ENCODE measurements at places on chromosomes 6 and 20. TPM values are rescaled to one million over a fixed set of nuclear protein-coding genes. Genes with fewer than 3 reads are reported as not detected.

- DNase-seq = no peak
Observed at GRCh38 chr6:161383951-161384350, 110.1 kb upstream of the AGPAT4 start.

DNA sequence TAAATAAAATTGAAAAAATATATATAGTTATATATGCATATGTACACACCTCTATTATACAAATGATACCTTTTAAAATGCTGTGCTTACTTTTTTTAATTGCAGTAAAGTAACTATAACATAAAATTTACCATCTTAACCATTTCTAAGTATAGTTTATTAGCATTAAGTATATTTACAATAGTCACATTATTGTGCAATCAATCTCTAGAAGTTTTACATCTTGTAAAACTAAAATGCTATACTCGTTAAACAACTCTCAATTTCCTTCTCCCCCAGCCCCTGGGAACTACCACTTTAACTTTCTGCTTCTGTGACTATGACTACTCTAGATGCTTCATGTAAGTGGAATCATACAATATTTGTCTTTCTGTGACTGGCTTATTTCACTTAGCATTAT, 146.7 kb upstream of the DST start:
- no peak for DNase-seq

DNA sequence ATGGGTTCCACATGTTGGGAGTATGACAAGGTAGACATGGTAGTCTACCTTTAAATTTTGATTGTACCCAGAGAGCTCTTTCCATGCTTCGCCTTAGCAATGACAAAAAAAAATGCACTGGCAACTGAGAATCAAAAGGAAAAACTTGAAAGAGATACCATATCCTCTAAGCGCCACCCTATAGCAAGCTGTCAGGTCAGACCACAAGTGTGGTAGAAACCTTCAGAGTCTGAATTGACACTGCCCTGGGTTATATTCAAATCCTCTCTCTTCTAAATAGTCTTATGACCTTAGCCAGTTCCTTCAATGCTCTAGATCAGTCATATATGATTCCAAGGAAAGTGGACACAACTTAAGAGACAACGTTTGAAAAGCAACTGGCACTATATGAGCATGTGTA, 45.6 kb upstream of the SMLR1 start:
- no peak for DNase-seq

GRCh38 chr20:60760256-60761000, 491.6 kb upstream of the CDH4 start:
- no peak for DNase-seq

DNA sequence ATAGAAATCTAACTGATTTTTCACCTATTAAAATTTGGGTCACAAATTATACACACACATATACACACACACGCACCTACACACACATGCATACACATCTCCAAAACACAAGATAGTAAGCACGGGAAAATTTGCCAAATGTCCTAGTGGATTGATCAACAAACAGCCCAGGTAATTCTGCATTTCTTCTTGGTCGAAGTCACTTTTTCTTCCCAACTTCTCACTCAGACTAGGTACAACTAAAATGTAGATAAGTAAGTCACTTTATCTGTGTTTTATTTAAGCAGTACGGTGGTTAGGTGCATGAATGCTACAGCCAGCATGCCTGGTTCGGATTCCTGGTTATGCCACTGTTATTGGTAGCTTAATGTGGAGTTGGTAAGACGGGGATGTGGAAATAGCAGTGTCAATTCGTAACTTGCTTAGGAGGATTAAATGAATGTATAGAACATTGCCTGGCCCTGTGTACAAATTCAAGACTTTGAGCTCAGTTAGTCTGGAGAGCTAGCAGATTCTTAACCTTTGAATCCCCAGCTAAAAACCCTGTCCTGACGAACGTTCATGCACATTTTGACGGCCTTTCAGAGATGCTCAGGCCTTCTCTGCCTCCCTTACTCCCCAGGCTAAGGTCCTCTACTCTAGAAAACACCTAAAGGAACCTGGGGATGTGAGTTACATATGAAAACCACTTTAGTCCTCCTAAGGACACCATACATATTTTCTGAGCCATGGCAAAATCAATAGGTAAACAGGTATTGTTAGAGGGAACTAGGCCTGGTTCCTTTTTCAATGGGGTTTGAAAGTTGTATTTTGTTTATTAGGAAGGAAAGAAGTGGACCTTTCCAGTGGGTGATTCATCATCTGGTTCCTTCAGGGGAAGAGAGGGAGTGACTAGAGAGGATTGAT, 50.9 kb downstream of the CYP24A1 start:
- no peak for DNase-seq

- DNase-seq = no peak
Observed at GRCh38 chr6:15511248-15512125, 151.3 kb downstream of the DTNBP1 start.

DNA sequence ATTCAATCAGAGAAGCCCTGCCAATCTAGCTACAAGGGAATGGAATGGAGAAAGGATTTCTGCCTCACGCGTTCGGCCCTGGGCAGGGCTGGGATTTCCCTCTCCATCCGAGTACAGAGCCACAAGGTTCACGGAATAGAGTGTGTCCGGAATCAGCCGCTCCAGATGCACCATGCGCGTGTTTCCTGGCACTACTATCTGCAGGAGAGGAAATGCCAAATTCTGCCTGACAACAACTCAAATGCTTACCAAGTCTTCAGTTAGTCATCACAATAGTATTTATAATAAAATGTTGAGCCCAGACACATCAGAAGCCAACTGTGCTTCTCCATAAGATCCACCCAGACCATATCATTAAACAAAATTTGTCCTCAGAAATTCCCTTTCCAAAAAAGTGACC, 75.1 kb downstream of the COL12A1 start:
- DNase-seq = no peak

DNA sequence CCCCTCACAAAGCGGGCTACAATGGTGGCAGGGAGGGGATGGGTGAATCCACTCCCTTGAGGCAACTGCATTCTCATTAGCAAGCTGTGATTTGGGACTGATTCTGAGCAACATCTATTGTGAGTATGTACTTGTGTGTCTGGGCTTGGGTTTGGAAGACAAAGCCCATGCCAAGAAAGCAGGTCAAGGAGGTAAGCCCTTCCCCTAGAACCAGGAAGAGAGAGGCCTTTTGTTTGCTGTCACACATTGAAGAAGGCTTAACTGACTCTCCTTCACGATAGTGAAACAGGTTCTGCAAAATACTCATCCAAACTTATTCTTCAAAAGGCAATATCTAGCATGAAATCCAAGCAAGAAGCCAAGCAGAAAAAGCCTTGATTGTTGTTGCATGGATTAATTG, 403.1 kb upstream of the ID4 start:
- no peak for DNase-seq

DNA sequence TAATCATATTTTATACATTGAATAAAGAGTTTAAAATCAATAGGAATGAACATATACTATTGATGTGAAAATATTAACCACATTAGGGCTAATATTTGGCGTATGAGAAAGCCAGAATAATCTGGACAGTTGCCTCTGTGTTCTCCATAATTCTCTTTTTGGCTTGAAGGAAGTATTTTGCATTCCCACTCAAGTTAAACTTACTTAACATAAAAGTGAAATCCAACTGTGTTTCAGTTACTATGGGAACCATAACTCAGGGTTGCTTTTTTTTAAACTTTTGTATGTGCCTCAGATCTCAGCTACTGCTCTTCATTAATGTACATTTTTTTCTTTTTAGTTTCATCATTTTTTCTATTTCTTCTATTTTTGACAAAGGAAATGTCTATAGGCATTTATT, 479.8 kb downstream of the NKAIN2 start:
- no peak for DNase-seq

GRCh38 chr6:108941859-108942258, 93.6 kb downstream of the ARMC2 start:
- no peak for DNase-seq

- no peak for DNase-seq
Observed at GRCh38 chr6:114833211-114833610, 490.4 kb upstream of the HS3ST5 start.

DNA sequence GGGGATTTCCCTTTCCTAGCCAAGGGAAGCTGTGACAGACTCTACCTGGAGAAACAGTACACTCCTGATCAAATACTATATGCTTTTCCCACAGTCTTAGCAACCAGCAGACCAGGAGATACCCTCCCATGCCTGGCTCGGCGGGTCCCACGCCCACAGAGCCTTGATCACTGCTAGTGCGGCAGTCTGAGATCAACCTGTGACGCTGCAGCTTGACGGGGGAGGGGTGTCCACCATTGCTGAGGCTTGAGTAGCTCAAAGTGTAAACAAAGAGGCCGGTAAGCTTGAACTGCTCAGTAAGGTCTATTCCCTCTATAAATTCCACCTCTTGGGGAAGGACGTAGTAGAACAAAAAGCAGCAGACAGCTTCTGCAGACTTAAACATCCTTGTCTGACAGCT, 63.2 kb downstream of the WASF1 start:
- DNase-seq = no peak

DNA sequence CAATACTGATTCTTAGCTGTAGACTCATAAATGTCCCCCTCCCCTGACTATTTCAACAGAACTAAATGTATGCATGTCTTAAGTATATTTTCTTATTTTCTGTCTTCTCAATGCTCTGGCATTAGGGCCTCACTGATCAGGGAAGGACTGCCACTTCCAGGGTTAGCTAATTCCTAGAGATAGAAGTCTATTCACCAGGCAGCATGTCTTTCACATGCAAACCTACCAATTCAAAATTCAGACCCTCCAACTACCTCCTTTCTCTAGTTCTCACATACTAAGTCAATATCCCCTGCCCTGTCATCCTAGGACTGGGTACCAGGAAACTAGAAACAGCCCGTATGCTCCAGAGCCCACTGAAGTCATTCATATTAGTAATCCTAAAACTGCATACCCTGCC, 132.3 kb downstream of the RALGAPA2 start:
- no peak for DNase-seq

DNA sequence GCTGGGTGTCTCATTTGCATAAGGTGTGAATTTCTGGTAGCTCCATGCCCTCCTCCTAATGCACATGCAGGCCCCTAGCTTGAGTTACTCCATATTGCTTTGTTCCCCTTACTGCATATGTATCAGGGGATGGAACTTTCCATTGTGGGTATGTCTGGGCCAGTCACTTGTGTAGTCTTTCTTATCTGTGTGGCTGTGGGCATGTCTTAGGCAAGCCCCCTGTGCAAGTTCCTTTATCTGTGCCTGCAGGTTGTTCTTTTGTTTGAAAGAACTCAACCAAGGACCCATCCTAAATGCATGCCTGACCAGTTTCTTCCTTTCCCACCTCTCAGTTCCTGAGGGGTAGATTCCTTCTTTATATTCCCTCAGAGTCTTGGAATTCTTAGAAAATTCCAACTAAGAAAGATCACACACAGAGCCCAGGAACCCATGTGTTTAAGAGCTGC, 23.6 kb downstream of the MBOAT1 start:
- no peak for DNase-seq

DNA sequence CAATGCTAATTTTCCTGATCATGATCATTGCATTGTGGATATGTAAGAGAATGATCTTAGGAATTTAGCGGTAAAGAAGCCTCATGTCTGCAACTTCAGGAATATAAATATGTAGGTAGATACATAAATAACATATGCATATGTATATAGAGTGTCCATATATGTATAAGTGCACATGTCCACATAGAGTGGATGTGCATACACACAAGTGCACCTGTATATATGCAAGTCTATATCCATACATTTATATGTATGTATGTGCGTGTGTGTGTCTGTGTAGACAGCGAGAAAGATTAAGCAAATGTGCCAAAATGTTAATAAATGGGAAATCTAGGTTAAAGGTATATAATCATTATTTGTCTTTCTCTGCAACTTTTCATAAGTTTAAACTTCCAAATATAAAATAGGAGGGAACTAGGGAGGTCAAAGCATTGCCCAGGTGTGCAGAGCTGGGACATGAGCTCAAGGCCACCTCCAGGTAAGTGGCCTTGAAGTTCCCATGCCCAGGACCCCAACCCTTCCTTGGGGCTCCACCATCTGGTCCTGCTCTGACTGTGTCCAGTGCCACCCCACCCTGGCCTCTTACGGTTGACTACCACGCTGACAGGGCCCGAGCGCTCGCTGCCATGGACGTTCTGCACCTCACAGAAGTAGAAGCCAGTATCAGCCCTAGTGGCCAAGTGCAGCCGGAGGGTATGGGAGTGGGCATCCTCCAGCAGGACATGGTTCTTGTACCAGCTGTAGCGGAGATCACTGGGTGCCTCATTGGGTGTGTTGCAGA, 9.6 kb downstream of the SIGLEC1 start:
- DNase-seq = no peak

- DNase-seq = no peak
Observed at GRCh38 chr20:34771680-34772081, 53.8 kb downstream of the NCOA6 start.

- DNase-seq = peak; percentile 6
Observed at GRCh38 chr6:145631374-145631773, 103.9 kb downstream of the EPM2A start.

GRCh38 chr20:47220161-47220582, 136.3 kb downstream of the ZMYND8 start:
- no peak for DNase-seq

DNA sequence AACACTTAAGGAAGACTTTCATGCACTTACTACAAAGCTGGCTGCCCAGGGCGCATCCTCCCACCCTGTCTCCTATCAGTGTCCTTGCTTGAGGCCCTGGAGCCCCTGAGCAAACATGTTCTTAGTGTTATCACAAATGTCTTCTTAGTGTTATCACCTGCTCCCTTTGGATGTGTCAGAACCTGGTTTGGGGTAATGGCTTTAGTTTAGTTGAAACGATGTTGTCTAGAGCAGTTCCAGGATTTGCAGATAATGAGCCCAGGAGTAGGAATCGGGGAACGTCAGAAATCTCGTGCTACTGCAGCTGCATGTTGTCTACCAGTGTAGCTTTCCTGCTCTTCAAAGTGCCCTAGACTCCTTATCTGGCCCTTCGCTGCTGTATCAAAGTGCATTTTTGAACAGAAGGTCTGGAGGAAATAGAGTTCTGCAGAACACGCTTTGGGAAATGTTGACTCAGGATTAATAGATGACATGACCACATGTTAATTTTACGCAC, 69.6 kb downstream of the PHACTR2 start:
- no peak for DNase-seq

GRCh38 chr20:12928358-12928754, 80.4 kb upstream of the SPTLC3 start:
- no peak for DNase-seq

Gene RAD21L1
- polyA plus RNA-seq = not detected

Gene TRIM31
- polyA plus RNA-seq = 0.09 TPM

Gene LGSN
- polyA plus RNA-seq = 0.52 TPM

Gene PROCR
- 10.8 TPM for polyA plus RNA-seq

Gene PRL
- polyA plus RNA-seq = 0.13 TPM

Gene FHL5
- polyA plus RNA-seq = 0.13 TPM

Gene MOCS1
- 12.6 TPM for polyA plus RNA-seq

Gene SERAC1
- polyA plus RNA-seq = 11.3 TPM

Gene CAPN11
- not detected for polyA plus RNA-seq

Gene PRRT1
- 4.2 TPM for polyA plus RNA-seq

Gene REM1
- polyA plus RNA-seq = 0.34 TPM

Gene PLEKHG1
- polyA plus RNA-seq = 43.5 TPM

Measured in renal cortex interstitium (tissue), 15 donors.